T-helper 9 cell (primary cell): ENCODE measurements at places on chromosomes 12 and 14.

DNA sequence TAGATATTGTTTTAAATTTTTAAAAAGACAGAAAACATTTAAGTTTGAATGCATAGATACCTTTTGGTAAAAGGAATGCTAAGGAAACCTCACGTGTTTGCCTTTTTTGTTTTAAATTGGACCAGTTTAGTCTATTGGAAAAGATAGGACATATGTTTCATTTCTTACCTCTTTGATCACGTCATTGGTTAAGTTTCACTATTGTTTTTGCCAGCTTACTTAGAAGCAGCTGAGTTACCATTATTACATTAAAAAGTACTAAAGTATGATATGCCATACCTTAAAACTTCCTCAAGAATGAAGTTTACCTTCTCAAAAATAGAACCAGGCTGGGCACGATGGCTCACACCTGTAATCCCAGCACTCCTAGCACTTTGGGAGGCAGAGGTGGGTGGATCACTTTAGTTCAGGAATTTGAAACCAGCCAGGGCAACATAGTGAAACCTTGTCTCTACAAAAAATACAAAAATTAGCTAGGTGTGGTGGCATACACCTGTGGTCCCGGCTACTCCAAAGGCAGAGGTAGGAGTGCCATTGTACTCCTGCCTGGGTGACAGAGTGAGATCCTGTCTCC is 54.4 kb downstream of the SRGAP1 start:
- no peak for DNase-seq

DNA sequence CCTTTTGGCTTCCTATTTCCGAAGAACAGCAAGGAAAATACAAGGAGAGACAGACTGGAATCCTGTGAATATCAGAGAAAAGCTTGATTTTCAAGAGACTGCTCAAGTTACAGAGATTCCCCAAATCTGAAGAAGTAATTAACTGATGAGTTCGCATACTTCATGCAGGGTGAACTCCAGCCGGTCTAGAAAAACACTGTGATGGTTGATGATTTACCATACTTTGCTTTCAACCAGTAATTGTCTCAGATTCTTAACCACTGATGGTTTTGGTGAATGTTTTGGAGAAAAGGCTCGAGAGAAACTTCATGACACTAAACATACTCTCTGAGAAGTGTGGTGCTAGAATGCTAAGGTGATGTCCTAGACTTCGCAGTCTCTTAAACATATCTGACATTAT is 4.4 kb upstream of the PLXNC1 start:
- no peak for DNase-seq

- no peak for DNase-seq
Measured at GRCh38 chr14:54815016-54815415, 87.6 kb downstream of the GCH1 start.

GRCh38 chr14:68785534-68786490 is 7.1 kb downstream of the ZFP36L1 start:
- peak; percentile 43 for DNase-seq

DNA sequence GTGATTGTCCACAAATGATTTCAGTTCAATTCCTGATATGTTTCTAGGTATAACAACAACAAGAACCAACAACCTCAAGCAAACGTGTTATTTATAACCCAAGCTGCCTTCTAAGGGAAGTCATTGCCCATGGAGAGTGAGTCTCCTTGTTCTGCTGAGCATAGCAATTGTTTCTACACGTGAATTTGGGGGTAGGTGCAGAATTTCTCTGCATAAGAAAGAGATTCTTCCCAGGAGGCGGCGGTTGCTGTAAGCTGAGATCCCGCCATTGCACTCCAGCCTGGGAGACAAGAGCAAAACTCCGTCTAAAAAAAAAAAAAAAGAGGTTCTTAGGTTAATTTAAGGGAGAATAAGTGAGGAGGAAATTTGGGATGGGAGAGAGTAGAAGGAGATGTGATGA is 226.5 kb upstream of the PELI2 start:
- no peak for DNase-seq

DNA sequence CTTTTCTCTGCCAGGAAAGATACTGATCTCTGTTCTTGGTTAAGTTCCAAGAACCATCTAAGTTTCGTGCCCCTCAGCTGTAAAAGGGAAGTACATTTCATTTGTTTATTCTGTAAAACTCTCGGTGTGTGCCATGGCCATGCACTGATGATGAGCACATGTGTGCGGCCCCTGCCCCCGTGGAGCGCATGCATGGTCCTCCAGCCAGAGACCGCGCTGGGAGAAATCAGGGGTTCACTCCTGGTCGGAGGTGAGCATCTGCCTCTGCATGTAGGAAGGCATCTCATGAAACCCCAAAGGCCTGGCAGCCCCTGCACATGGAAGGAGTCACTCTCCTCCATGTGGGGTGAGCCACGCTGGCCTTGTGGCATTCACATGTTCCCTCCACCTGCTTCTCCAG is 102.5 kb upstream of the RTL1 start:
- no peak for DNase-seq

DNA sequence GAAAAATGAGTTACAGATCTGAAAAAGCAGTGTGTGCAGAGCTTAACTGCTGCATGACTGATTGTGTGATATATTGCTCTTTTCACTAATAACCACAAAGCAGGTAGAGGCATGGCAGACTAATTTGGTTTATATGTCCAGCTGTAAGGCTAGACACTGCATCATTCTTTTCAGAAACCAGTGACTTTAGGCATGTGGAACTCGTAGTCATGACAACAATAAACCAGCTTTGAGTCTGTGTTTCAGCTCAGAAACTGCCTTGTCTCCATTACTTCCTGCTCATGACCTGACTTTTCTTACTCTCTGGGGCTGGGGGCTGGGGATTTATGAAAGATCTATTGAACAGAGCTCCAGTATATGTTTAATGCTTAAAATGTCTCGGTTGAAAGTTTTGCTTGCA is 146.8 kb upstream of the LRIG3 start:
- no peak for DNase-seq

DNA sequence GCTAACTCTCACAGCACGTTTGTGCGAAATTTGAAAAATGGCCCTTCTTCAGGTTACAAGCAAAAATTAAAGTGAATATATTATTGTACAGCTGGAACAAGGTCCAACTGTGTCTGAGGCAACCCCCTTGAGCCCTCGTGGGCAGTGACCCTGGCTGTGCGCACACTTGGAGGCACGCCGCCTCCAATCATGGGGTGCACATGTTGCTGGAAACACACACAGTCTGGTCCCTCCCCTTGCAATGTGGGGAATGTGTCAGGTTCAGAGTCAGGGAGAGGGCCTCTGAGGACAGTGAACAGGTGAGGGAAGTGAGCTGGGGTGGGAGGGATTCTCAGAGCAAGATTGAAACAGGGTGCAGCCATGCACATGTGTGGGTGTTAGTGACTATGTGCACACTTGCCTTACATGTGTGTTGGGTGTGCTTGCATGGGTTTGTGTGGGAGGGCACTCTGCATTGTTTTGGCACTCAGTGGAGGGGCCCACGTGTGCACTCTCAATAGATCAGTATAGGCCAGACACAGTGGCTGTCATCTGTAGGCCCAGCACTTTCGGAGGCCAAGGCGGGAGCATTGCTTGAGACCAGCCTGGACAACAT is 9.6 kb downstream of the TSPAN9 start:
- DNase-seq: no peak

DNA sequence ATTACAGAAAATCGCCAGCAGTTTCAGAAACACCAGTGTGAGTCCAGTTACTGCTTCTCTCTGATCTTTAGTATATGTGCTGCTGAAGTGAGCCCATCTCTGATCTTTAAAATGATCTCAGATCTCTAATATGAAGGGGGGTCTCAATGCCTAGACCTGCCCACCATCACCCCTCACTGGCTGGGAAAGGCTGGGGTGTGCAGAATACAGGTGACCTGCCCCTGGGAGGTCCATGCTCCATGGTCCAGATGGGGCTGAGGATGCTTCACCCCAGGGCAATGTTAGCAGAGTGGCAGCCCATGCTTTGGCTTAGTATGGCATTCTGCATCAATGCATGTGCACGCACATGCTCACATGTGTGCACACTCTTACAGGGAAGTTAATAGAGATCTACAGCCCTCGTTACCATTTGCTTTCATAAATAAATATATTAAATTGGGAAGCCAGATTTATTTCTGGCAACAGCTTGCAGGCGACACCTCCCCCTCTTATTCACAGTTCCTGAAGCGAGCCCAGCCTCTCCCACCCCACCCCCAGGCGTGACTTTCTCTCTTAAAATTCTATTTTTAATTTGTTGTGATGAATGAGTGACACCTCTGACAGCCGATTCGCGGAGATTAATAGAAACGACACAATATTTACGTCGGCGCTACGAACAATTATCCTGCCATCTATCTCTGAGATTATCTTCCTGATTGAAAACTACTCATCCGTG is 104.7 kb upstream of the ESRRB start:
- DNase-seq: no peak

DNA sequence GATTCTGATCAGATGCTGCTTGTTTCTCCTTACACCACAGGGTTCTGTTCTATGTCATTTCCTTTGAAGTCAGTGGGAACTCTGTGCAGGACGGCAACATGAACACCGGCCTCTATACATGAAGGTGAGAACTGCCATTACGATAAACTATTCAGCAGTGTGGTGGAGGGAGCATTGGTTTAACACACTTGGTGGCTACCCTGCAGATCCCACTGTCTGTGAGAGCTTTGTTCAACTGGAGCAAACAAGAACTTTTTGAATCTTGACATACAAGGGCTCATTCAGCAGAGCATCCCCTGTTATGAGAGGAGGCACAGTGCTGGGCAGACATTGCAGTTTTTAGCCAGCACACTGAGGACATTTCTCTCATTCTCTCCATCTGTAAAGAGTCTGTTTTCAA is 10.7 kb upstream of the FRS2 start:
- DNase-seq: no peak

DNA sequence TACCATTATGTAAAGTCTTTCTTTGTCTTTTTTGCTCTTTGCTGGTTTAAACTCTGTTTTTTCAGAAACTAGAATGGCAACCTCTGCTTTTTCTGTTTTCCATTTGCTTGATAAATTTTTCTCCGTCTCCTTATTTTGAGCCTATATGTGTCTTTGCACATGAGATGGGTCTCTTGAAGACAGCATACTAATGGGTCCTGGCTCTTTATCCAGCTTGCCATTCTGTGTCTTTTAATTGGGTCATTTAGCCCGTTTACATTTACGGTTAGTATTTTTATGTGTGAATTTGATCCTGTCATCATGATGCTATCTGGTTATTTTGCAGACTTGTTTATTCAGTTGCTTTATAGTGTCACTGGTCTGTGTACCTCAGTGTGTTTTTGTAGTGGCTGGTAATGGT is 207.9 kb upstream of the TMEM260 start:
- no peak for DNase-seq

DNA sequence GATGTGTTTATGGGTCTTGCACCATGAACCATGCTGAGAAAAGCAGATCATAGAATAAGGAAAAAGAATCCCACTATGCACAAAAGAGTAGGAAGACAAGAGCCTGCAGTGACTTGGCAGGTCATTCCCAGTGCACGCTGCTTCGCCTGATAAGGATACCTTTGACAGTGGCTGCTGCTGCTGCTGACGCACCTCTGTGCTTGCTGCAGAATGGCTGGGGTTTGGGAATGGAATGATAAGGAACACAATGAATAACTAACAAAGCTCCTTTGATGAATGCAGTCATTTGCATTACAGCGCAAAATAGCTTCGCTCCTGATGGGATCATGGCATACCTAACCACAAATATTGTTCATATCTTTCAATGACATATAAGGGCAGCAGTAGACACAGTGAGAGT is 278.7 kb downstream of the PDZRN4 start:
- DNase-seq: no peak

DNA sequence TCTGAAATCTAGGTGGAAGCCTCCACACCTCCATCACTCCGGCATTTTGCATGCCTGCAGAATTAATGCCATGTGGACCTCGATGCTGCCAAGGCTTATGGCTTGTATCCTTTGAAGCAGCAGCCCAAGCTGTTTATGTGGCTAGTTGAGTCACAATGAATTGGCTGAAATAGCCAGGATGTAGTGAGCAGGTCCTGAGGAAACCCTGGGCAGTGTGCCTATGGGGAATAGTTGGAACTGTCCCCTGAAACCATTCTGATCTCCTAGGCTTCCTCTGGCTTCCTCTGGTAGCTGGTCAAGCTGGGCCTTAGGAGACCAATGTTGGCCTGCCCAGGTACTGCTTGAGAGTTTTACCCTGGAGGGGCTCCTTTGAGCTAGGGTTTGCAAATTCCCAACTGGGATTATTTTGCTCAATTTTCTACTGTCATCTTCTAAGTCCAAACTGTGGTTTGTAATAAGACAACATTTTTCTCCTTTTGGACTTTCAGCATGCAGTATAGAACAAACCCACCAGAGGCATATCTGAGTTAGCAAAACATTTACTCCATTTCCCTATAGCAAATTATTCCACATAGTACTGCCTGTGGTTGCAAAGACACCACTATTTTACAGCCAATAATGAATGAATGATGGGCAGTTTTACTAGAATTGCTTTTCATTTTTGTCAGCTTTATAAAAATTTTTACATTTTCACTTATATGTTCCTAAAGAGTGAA is 85.1 kb upstream of the AMIGO2 start:
- DNase-seq: no peak

DNA sequence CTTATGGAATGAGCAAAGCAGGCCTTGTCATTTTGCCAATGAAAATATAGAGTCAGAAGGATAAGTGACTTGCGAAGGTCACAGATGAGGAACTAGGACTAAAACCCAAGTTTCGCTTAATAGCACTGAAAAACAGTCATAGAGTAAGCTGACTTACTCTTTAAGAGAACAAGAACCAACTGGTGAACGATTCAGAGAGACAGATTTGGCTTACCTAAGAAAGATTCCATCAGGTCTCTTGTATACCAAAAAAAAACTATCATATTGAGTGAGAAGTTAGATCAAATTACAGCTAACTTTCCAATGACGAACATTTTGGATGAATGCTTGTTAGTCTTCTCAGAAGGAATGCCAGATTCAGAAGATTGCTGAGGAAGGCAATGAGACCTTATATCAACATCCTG is 74.2 kb downstream of the ZFC3H1 start:
- DNase-seq: no peak
